ENCODE measurements at places on chromosomes 2 and 18.

GRCh38 chr2:102446936-102447335 lies 24.0 kb downstream of the IL18RAP start:
- no peak for DNase-seq

DNA sequence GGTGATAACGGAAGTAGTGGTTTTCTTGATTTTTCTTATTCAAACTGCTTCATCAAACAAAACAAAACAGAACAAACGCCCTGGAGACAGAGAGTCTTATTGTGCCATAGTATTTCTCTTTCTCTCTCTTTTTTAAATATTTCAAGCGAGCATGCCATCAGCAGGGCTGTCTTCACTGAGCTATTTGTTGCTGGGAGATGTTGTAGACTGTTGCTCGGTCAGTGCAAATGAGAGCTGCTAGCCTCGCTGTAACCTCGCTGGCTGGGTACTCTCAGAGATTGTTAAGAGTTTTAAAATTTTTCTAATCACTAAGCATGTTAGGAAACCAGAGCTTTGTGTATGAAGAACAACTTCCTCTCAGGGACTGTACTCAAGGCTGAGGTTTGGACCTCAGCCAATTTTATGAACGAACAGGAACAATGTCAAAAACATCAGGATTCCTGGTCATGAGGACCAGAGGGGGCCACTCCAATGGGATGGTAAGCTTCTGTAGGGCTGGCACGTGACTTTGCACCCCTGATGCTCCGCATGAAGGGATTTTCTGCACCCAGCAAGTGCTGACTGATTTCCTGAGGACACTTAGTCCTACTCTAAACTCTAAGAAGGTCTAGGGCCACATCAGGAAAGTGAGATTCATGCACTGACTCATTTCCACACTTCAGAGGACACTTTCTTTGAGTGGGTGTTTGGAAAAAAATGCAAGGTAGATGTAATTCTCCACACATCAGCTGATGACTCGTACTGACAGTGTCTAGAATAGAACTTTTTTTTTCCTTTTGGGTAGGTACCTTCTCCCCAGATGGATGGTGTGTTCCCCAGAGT lies 59.8 kb upstream of the IL1R1 start:
- no peak for DNase-seq

- peak; percentile 33 for DNase-seq
Measured at GRCh38 chr2:199850718-199851500, at the start of gene FTCDNL1. TSS of gene FTCDNL1 (minus strand) at chr2:199851192. CDS start at chr2:199848962, 2,230 bp downstream.

DNA sequence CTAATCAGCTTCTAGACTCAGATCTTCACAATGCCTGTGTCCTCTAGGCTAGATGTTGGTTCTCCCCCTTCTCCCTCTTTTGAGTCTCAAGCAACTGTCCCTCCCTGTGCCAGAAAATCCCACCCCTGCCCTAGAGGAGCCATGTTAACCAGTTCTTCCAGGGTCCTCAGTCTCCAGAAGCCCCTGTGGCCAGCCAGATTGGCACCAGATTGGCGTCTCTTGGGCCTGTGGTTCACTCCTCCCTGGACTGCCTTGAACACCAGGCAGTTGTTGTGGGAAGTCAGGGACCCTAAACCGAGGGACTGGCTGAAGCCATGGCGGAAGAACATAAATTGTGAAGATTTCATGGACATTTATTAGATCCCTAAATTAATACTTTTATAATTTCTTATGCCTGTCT lies 36.6 kb downstream of the CYP26B1 start:
- no peak for DNase-seq

DNA sequence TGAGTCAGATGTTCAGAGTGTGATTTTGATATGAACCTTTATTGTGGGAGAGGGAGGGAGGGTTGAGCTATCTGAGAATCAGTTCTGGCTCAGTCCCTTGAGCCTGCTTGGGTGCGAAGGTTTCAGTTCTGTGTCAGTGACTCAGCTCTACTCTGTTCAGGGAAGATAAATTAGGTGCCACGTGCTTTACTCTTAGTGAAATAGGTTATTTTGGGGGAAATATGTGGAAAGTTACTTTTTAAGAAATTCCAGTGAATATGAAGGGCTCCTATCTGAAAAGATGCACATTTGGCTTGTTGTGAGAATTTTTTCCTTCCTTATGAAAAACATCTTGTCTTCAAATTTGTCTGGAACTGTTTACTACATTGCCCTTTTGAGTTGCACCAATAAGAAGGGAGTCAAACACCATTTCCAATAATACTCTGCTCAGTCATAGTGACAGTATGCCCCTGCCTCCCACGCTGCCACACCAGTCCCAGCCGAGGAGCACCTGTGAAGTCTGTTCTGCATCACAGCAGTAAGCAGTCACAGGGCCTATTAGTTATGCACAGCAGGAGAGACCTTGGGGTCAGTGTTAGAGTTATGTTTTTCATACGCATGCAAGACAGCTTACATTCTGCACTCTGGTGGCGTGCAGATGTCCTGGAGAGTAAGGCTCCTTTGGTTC lies 32.8 kb upstream of the DNAH7 start:
- DNase-seq = no peak

DNA sequence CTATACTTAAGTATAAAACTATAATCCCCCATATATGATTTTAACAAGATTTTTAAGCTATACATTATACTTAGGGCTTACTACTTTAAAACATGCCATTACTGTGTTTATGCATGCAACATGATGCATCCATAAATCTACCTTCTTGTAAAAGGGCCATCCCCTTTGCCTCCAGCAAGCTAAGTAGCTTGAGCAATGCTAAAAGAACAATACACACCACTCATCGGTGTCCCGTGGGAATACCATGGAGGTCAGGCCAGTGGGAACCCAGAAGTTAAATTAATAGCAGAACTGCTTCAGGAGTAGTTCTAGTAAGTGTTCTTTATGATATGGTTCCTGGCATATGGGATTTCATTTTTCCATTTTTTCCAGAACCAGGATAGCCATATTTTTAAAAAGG lies 37.8 kb downstream of the SH3RF3 start:
- DNase-seq = no peak

- DNase-seq = no peak
Measured at GRCh38 chr18:68607852-68608251, 107.1 kb downstream of the TMX3 start.

GRCh38 chr2:16629044-16629443 lies 36.6 kb downstream of the CYRIA start:
- DNase-seq = no peak

DNA sequence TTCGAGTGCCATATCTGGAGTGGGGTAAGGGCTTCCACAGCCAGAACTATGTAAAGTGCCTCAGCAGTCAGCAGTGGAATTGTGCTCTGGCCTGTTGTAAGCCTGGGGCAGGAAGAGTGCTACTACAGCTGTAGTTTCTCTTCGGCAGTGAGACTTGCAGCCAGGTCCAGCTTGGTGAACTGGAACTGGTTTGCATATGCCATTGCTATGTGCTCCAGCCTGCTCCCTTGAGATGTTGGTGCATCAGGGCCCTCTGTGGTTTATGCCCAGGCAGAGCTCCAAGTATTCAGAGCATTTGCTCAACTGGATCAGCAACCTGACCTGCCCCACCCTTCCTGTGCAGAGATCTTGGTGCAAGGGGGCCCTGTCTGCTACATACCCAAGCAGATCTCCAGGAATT lies 47.8 kb downstream of the ZNF804A start:
- no peak for DNase-seq

Data from activated CD8-positive, alpha-beta memory T cell treated with anti-CD3 and anti-CD28 coated beads for 4 hours (primary cell).